ENCODE measurements at places on chromosomes 16 and 17.

DNA sequence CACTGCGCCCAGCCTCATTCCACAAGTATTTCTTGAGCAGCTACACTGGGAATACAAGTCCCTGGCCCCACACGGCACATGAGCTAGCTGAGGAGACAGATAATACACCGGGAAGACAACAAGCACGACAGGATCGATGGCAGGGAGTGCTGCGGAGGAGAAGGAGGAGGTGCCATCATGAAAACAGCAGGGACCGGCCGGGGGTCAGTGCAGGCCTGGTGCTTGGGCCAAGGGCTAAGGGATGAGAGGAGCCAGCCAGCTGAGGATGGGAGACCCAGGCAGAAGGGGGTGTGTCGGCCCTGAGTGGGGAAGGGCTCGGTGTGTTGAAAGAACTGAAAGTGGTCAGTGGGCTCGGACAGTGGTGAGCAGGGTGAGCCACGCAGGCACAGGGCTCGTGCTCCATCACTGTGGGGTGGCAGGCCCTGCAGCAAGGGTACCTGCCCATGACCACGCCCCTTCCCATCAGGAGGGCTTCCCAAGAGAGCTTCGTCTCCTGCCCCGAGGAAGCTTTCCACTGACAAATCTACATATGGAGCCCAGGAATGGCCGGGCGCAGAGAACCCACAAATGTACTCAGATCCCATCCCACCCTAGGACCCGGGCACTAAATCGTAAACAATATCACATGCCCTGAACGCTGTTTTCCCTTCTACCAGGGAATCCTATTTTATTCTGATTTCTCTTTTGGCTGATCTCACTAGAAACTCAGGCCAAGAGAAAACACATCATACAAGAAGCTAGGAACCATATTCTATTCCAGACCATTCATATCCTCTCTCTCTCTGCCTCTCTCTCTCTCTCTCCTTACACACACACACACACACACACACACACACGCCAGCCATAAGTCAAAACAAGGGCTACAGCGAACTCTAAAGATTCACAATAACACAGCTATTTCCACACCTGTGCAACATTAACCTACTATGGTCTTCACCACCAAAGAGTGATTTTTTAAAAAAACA, 50.7 kb upstream of the TNRC6C start:
- DNase-seq: no peak

DNA sequence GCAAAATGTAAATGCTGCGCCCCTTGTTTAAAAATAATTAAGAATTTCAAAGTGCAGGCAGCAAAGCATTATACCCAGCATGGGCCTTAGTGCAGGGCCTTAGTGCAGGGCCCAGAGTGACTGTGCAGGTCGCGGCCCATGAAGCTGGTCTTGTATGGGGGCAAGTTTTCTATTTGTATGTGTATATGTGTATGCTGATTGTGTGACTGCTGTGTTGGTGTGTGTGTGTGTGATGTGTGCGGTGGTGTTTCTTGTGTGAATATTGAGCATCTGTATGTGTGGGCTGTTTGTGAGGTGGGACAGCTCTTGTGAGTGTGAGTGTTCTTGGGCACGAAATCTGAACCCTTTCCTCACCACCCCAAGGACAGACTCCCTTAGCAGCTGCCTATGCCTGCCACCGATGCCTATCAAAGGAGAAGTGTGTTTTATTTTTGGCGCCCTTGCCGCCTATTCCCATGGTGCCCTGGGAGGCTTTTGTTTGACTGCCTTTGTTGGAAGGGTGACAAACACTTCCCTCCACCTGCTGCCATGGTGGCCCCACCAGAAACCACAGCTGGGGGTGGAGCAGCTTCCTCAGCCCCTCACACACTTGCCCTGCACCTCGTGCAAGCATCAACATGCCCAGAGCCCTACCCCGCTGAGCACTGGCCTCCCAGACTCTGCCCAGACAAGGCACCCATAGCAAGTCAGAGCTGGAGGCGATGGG, 18.0 kb downstream of the CCR7 start:
- DNase-seq: no peak

GRCh38 chr17:4788807-4789700, at the start of gene GLTPD2:
Gene GLTPD2 (plus strand): TSS chr17:4788964. CDS start chr17:4789012, 48 bp downstream.
- DNase-seq: no peak

DNA sequence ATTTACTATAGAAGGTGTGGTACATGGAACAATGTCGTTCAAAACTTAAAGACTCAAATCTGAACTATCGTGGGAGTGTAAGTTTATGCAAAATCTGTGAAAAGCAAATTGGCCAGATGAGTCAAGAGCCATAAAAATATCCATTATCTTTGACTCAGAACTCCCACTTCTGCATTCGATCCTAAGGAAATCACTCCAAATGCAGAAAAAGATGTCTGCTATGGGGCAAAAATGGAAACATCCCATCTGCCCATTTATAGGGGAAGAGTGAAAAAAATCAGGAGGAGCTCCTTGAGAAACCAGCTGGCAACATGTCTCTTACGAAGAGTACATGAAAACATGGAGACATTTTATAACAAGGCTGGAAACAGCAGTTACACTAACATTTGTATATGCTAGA, 43.6 kb upstream of the CCDC182 start:
- no peak for DNase-seq

DNA sequence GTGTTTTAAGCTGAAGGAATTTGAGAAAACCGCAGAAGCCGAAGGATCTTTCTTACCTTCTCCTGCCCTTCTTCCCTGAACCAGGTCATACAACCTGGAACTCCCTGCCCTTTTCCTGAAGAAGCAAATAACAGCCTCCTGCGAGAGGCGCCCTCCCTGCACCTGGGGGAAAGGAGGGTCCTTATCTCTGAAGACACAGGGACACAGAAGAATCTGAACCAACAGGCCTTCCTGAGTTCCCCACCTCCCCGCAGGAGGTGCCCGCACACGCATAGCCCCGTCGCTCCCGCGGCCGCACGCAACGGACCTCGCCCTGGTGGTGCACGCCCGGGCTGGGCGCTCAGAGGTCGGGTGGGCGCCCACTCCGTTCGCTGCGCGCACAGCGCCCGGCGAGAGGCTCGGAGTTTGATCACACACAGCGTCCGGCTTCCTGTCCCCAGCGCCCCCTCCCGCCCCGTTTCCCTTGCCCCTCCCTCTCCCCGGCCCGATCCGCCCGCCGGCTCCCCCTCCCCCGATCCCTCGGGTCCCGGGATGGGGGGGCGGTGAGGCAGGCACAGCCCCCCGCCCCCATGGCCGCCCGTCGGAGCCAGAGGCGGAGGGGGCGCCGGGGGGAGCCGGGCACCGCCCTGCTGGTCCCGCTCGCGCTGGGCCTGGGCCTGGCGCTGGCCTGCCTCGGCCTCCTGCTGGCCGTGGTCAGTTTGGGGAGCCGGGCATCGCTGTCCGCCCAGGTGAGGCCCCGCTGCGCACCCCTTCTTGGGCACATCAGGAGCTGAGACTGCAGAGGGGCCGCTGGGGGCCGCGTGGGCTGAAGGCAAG, at the start of gene TNFSF12:
Gene TNFSF12 (plus strand): TSS at position 474 of the 816 bp plus-strand sequence. CDS start 96 bp downstream, at position 570.
- peak; percentile 47 for DNase-seq

GRCh38 chr17:80844418-80844990, 147.1 kb upstream of the CHMP6 start:
- DNase-seq: no peak

DNA sequence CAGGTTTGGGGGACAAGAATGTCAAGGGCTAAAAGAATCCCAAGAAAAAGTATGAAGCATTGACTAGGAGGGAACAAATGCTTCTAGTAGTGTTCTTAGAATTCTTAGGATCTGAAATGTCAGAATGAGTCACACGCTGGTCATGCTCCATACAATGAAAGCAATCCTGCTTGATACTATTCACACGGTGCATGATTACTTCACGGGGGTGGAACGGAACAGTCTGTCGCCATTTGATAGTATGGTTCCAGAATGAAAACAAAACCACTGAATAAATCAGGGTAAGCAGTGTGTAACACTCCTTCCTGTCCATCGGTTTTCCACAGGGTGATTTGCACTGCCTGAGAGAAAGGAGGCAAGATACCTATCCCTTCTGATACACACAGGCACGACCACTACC, 22.9 kb upstream of the YWHAE start:
- no peak for DNase-seq

GRCh38 chr16:4313563-4314531, 2.0 kb upstream of the GLIS2 start:
- peak; percentile 51 for DNase-seq

DNA sequence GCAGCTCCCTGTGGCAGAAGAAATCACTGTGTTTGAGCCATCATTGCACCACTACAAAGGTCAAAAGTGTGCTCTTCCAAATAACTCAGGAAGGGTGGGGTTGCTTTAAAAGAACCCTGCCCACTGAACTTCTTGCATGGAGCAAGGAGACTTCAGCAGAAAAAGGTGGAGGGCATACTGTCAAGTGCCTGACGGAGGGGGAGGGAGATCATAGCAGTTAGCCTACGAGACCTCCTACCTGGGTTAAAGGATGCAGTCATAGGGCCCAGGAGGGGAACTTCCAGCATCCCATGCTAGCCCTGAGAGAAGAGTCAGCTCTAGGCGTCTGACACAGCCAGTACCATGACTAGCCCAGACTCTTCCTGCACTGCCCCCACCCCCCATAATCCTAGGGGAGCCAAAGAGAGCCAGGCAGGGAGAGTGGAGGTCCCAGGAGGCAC, 45.3 kb upstream of the MSI2 start:
- no peak for DNase-seq

GRCh38 chr16:15975172-15975571, 25.8 kb downstream of the ABCC1 start:
- no peak for DNase-seq

DNA sequence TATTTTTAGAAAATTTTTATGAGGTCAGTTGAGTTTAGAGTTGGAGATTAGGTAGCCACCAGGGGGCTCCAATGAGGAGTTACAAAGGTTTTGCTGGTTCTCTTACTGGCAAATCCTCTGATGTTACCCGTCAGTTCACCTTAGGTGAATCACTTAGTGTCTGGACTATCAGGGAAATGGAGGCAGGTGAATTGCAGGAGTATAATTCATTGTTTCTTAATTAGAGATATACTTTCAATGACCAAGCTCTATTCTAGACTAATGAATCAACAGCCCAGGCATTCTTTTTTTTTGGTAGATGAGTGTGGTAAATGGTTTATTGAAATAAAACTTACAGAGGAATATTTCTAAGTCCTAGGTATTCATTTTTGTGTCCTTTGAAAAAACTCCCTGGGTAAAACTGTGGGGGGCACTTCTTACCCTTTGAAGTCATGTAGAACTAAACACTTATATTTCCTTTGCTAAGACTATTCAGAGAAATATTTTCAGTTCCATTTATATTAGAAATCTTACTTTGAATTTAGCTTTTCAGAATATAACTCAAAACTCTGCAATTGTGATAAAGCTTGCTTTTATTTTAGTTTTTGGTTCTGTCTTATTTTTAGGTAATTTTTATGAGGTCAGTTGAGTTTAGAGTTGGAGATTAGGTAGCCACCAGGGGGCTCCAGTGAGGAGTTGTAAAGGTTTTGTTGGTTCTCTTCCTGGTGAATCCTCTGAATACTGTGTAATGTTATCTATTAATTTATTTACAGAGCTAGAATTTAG, 17.7 kb downstream of the PSMD11 start:
- DNase-seq: peak; percentile 62

- no peak for DNase-seq
Observed at GRCh38 chr17:72952641-72953315, 139.7 kb downstream of the SLC39A11 start.

DNA sequence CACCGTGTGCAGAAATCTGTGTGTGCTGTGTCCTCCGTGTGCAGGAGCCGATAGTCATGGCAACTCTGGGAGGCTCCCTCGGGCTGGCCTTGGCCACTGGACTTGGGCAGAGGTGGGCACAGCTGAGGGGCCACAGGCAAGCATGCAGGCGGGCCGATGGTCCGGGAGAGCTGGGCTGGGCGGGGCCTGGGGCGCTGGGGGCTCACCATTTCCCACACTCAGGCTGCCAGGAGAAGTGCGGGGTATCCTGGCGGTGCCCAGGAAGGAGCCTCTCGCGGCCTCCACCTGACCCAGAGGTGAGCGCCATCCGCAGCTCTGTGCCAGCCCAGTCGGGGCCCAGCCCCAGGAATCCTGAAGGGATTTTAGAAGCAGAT, 28.4 kb downstream of the BAHCC1 start:
- no peak for DNase-seq

DNA sequence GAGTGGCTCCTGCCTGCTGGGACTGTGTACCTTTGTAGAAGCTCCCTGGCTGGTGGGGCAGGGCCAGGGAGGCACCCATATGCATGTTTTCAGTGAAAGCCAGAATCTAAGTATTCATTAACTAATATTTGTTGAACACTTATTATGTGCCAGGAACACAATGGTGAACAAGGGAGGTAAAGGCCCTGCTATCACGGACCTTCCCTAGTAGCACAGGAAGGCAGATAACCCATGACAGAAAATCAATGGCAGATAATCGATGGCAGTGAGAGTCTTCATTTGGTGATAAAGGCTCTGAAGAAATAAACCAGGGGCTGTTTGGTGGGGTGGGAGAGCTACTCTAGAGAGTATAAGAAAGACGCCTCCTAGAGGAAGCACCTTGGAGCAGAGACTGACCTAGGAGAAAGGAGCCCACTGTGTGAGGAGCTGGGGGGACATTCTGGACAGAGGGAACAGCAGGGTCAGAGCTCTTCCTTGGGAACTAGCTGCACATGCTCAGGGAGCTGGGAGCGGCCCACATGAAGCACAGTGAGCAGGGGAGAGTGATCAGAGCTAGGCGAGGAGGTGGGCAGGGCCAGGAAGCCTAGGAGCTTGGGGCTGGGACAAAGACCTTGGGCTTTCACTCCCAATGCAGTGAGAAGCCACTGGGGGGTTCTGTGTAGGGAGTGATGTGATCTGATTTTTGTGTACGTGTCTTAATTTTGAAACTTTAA, 78.5 kb downstream of the SPECC1 start:
- DNase-seq: no peak

- no peak for DNase-seq
Observed at GRCh38 chr17:41420134-41420533, 4.3 kb downstream of the KRT37 start.

- DNase-seq: no peak
Observed at GRCh38 chr16:58219432-58219831, 21.5 kb upstream of the CSNK2A2 start.

- DNase-seq: no peak
Observed at GRCh38 chr16:83470416-83470815, 337.4 kb upstream of the HSBP1 start.

GRCh38 chr17:47819475-47819874, 2.1 kb downstream of the OSBPL7 start:
- no peak for DNase-seq

GRCh38 chr16:4113358-4114256, 2.6 kb downstream of the ADCY9 start:
- no peak for DNase-seq

DNA sequence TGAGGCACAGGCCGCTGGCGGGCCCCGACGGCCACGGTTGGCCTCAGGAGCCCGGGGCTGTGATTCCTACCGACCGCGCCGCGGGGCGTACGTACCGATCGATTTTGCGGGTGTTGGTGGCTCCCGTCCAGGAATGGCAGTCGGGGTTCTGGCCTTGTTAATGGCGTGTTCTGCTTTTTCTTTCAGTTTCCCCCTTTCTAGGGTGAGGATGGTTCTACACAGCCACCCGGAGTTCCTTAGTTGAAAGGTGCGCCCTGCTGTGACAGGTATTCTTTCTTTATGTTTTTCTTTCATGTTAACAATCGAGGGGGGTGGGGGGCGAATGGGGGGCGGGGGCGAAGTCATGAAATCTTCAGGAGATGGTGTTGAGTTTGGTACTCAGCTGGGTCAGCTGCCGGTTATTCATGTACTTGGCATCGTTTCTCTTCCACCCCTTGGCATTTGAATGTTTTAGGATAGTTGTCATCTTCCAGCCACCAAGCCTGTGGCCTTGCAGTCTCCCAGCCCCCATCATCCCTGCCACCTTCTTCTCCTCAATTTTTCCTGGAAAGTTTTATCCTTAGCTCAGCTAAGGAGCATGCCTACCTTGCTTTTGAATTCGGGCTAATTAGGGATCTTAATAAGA, 802 bp downstream of the CYLD start:
- DNase-seq: peak; percentile 80
